ENCODE measurements at places on chromosomes 3 and 15. TPM values are rescaled to one million over a fixed set of nuclear protein-coding genes. Genes with fewer than 3 reads are reported as not detected.

DNA sequence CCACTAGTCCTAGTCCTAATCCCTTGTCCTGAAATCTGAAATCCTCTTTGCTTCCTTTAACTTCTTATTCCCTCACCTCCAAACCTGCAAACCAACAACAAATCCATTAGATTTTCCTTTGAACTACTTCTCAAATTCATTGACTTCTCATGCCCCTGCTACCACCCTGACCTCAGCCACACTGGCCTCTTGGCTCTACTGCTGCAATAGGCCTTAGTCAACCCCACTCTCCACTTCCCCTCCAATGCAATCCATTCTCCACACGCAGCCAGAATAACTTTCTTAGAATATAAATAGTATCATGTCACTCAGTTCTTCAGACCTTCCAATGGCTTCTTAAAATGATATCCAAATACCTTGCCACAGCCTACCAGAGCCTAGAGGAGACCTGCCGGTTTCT, 131.1 kb upstream of the GADL1 start:
- no peaks in the 10 kb centered on the region for H3K27me3 ChIP-seq
- H3K4me1 ChIP-seq, result no peaks in the 10 kb centered on the region
- no peaks in the 10 kb centered on the region for H3K36me3 ChIP-seq
- no peak overlapping the region for H3K27ac ChIP-seq

GRCh38 chr15:57312318-57313133, 63.8 kb upstream of the CGNL1 start:
- no peaks in the 10 kb centered on the region for H3K27me3 ChIP-seq
- H3K4me1 ChIP-seq, result peaks cover 3% of the 10 kb centered on the region
- H3K27ac ChIP-seq, result no peak overlapping the region
- no peak overlapping the region for H3K4me3 ChIP-seq
- DNase-seq, result no peak

GRCh38 chr15:39746176-39746575, 36.5 kb downstream of the FSIP1 start:
- H3K27me3 ChIP-seq, result no peaks in the 10 kb centered on the region
- H3K4me3 ChIP-seq, result no peak overlapping the region

DNA sequence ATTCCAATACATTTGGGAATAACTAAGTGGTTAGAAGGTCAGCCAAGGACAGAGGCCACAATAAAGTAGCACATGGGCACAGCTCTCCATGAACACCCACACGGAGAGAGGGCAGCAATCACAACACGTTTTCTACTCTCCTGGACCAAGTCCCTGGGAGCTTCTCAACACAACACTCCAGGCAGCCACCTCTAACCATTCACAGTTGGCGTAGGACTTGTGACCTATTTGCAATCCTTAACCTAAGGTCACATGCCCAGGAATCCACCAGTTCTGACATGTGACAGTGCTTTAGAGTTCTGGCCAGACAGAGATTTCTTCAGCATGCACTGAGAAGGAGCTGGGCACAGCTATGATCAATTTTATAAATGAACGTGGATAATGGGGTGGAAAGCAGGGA, 280.8 kb downstream of the SHQ1 start:
- no peak overlapping the region for H3K27ac ChIP-seq
- H3K4me1 ChIP-seq, result no peaks in the 10 kb centered on the region
- H3K4me3 ChIP-seq, result no peak overlapping the region
- H3K36me3 ChIP-seq, result no peaks in the 10 kb centered on the region

DNA sequence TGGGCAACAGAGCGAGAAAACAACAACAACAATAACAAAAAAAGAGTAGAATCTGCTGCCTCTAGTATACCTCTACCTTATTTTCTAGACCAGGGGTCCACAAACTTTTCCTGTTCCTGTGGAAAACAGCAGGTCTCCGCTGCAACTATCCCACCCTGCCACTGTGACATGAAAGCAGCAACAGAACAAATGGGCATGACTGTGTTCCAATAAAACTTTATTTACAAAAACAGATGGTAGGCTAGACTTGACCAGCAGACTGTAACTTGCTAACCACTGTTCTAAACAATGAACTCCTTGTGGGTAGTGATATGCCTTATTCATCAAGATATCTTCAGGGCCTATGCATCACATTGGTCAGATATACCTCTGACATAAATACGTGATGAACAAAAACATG, 25.3 kb downstream of the POLQ start:
- H3K4me3 ChIP-seq, result no peak overlapping the region
- H3K36me3 ChIP-seq, result no peaks in the 10 kb centered on the region
- no peak overlapping the region for H3K27ac ChIP-seq
- H3K4me1 ChIP-seq, result no peaks in the 10 kb centered on the region

DNA sequence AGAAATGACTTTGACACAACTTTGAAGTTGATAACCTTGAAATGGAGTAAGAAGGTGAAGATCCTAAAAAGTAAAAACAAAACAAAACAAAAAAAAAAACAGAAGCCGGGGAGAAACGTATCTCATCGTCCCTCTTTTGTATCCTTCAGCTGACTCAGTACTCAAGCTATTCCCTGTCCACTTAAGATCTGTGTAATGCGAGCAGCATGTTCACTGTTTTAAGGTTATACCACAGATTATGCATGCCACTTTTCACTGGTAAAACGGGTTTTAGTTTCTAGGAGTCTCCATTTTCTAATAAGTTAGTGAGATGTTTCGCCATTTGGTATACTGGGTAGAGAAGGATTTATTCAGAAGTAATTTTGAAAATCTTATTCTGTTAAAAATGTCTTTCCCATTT, 324.3 kb downstream of the FEZF2 start:
- no peaks in the 10 kb centered on the region for H3K36me3 ChIP-seq
- no peaks in the 10 kb centered on the region for H3K4me1 ChIP-seq
- DNase-seq, result no peak
- H3K27me3 ChIP-seq, result no peaks in the 10 kb centered on the region

- no peaks in the 10 kb centered on the region for H3K4me1 ChIP-seq
- peak overlapping the region; percentile 43 for H3K27ac ChIP-seq
- H3K27me3 ChIP-seq, result no peaks in the 10 kb centered on the region
Observed at GRCh38 chr3:63993653-63994079, 29.6 kb downstream of the PSMD6 start.

- H3K27me3 ChIP-seq, result no peaks in the 10 kb centered on the region
- H3K4me3 ChIP-seq, result no peak overlapping the region
- peaks cover 1% of the 10 kb centered on the region for H3K4me1 ChIP-seq
- DNase-seq, result no peak
Observed at GRCh38 chr3:24678421-24678865, 183.8 kb upstream of the THRB start.

DNA sequence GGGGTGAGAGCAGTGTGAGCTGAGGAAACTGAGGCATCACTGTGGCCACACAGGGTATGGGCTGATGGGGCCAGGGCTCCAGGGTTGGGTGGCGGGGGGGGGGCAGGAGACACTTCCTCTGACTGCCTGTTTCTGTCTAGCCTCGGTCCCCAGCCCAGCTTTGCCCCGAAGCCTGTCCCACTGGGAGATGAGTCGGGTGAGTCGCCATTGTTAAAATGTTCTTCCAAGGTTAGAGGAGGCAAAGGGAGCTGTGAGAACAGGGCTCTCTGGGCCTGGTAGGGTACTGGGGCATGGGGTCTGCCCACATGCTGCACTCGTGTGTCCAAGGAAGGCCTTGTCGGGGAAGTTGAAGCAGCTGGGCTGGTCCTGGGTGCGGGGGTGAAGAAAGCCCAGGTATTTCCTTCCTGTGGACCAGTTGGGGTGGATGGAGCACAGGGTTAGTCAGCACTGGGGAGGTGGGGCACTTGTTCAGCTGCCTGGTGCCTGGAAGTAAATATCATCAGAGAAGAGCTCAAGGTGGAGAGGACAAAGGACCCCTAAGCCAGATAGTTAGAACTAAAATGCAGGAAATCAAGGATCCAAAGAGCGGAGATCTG, 8.3 kb upstream of the JMJD7 start:
- no peaks in the 10 kb centered on the region for H3K27me3 ChIP-seq
- peaks cover 57% of the 10 kb centered on the region for H3K36me3 ChIP-seq
- no peak for DNase-seq
- no peak overlapping the region for H3K27ac ChIP-seq
- no peak overlapping the region for H3K4me3 ChIP-seq
- H3K4me1 ChIP-seq, result no peaks in the 10 kb centered on the region

GRCh38 chr15:70486451-70487386, 276.6 kb downstream of the UACA start:
- H3K27me3 ChIP-seq, result no peaks in the 10 kb centered on the region
- peaks cover 35% of the 10 kb centered on the region for H3K4me1 ChIP-seq
- no peaks in the 10 kb centered on the region for H3K36me3 ChIP-seq
- no peak for DNase-seq

DNA sequence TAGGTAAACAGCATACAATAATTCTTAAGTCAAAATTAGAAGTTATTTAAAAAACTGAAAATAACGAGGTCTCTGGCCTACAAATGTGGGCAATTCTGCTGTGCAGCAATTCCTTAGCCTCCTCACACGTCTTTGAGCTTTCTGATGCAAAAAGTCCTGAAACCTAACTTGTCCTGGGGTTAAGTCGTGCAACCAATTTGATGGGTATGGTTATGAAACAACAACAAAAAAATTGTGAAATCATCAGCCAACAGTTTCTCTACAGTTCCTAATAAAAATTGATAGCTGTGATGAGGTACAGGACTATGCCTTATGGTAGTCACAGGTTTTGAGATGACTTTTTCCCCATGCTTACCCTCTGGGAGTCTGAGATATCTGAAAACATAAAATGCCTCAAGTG, 6.5 kb upstream of the GLB1 start:
- H3K27ac ChIP-seq, result no peak overlapping the region
- no peaks in the 10 kb centered on the region for H3K4me1 ChIP-seq
- no peak for DNase-seq
- no peak overlapping the region for H3K4me3 ChIP-seq

DNA sequence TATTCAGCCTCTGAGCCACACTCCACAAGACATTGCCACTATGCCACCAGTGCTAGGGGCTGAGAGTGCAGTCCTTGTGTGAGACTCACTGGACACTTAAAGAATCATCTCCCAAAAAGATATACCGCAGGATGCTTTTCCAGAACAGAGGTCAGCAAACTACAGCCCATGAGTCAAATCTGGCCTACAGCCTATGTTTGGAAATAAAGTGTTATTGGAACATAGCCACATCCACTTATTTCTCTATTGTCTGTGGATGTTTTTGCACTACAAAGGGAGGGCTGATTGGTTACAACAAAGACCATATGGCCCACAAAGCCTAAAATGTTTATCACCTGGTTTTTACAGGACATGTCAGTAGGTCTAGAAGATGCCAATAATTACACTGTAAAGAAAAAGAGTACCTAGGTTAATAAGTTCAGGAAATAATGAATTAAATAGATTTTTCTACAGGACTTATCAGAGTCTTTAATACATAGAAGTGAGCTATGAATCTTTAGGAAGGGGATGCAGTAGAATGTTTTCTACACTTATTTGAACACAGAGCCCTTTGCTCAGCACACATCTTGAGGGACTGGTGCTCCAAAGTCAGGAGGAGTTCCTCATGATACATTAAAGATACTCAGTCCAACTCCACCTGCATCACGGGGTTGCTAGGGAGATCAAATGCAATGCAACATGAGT, 26.3 kb downstream of the SRGAP3 start:
- no peak overlapping the region for H3K27ac ChIP-seq
- H3K4me3 ChIP-seq, result no peak overlapping the region
- no peaks in the 10 kb centered on the region for H3K4me1 ChIP-seq
- no peaks in the 10 kb centered on the region for H3K36me3 ChIP-seq
- no peaks in the 10 kb centered on the region for H3K27me3 ChIP-seq
- no peak for DNase-seq

DNA sequence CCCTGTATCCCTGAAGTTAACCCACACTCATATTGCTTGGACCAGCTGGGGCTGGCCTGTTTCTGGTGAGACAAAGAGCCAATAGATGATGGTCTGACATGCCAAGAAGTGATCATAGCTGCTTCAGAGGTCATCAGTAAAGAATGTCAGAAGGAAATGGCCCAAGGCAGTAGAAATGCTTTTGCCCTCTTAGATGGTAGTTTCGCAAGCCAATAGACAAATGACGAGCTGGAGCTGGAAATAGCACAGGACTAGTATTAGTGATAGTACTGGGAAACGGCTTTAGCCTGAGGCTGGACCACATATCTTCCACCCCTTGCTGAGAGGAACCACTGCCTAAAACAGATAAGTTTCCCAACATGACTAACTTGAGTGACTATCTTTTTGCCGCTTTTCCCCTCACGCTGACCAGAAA, 176.1 kb upstream of the THBS1 start:
- no peak overlapping the region for H3K4me3 ChIP-seq
- H3K27me3 ChIP-seq, result no peaks in the 10 kb centered on the region
- H3K27ac ChIP-seq, result peak overlapping the region; percentile 13
- no peaks in the 10 kb centered on the region for H3K36me3 ChIP-seq

- no peak overlapping the region for H3K27ac ChIP-seq
- H3K27me3 ChIP-seq, result no peaks in the 10 kb centered on the region
- DNase-seq, result no peak
- no peaks in the 10 kb centered on the region for H3K4me1 ChIP-seq
Observed at GRCh38 chr3:175411405-175411804, 552.3 kb downstream of the NAALADL2 start.

GRCh38 chr15:46304321-46304720, 669.5 kb downstream of the SQOR start:
- no peaks in the 10 kb centered on the region for H3K36me3 ChIP-seq
- DNase-seq, result no peak
- no peak overlapping the region for H3K4me3 ChIP-seq
- no peaks in the 10 kb centered on the region for H3K27me3 ChIP-seq
- no peak overlapping the region for H3K27ac ChIP-seq

GRCh38 chr3:122298239-122298638, 26.8 kb upstream of the CSTA start:
- no peaks in the 10 kb centered on the region for H3K27me3 ChIP-seq
- no peak overlapping the region for H3K27ac ChIP-seq
- no peak overlapping the region for H3K4me3 ChIP-seq
- no peak for DNase-seq
- no peaks in the 10 kb centered on the region for H3K36me3 ChIP-seq

DNA sequence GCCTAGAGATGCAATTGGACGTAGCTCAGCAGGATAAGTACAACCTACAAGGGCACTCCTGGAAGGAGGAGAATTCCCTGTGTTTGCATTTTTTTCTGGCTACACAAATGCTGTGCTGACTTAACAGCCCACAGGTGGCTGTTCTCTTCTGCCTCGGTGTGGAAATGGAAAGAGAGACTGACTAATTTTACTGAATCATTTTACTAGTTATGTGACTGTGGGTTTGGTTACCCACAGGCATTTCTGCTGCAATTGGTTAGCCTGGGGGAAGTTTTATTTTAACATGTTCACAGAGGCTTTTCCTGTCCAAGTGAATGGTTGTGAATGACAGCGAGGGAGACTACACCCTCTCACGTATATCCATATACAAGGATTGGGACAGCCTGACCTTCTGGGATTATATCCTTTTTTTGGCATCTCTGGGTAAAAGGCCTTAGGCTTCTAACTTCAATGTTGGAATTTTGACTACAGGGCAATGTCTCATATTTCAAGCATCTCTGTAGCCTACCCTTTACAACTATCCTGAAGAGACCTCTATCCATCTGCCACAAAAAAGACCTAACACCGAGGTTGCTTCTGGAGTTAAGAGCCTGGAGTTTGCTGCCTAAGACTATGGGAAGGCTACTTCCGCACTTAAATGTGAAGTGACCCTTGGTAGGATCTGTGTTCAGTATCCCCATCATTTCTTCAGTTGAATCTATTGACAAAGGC, 67.2 kb upstream of the TP63 start:
- DNase-seq, result no peak
- no peak overlapping the region for H3K27ac ChIP-seq
- H3K4me3 ChIP-seq, result no peak overlapping the region
- no peaks in the 10 kb centered on the region for H3K27me3 ChIP-seq

GRCh38 chr15:73328149-73328820, 40.5 kb downstream of the HCN4 start:
- H3K4me1 ChIP-seq, result no peaks in the 10 kb centered on the region
- no peak overlapping the region for H3K27ac ChIP-seq
- H3K36me3 ChIP-seq, result no peaks in the 10 kb centered on the region
- no peaks in the 10 kb centered on the region for H3K27me3 ChIP-seq
- no peak for DNase-seq
- H3K4me3 ChIP-seq, result no peak overlapping the region

Gene TUSC7
- total RNA-seq, result not detected

Gene STAB1
- 135 TPM for total RNA-seq

Gene SPESP1
- 3.1 TPM for total RNA-seq

Gene TGM5
- not detected for total RNA-seq

All from upper lobe of left lung (tissue), 6 donors.